Fibroblast of skin of right quadriceps (primary cell): ENCODE measurements at places on chromosomes 11 and 22.

DNA sequence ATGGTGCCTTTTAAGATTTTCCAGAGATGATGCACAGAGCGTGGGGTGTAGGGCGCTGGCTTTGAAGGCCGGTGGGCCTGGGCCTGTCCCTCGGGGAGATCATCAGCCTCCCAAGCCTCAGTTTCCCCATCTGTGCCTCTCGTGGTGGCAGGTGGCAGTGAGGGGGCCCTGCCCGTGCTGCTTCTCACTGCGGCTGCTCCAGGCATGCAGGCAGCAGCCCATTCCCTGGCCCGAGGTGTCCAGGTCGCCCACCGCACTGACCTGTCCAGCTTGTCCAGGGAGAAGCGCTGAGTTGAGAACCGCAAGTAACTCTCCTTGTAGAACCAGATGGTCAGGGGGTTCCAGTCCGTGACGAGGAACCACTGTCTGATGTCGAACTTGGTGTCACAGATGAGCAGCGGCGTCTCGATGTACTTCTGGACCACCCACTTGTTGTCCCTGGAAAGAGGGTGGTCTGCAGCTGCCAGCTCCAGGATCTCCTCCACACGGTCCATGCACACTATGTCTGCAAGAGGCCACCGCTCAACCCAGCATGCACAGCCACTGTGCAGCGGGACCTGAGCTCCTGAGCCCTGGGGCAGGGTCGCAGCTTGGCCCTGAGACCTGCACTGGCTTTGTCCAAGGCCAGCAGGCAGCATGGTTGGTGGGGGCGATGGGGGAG, 20.5 kb upstream of the IL17REL start:
- no peak for DNase-seq

DNA sequence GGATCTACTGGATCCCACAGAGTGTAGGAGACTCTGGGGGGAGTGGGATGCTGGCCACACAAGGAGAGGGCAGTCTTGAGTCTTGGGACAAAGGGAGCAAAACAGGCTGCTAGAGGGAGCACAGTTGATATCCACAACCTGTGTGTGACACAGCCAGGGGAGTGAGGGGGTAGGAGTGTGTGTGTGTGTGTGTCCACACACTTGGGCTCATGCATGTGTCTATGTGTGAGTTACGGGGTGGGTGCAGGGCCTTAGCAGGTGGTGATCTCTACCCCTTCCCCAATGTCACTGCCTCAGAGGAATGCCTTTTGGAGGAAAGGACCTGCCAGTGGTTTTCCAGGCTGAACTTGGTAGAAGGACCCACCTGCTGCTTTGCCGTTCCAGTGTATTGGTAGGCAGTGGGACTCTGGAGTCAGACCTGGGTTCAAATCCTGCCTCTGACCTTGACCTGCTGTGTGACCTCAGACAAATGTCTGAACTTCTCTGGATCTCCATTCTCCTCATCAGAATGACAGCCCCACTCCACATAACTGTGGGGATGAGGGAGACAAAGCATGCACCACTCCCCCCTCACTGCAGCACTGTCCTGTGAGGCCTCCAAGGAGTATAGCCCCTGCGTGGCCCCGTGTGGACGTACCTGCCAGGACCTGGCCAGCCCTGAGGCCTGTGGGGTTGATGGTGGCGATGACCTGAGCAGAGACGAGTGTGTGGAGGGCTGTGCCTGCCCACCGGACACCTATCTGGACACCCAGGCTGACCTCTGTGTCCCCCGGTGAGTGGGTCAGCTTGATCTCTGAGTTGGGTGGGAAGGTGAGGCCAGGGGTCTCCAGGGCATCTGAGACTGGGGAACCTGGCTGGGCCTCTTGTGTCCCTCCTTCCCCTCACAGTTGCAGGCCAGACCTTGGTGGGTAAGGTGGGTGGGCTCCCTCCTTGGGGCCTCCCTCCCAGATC, 27.4 kb downstream of the OTOG start:
- DNase-seq = no peak

GRCh38 chr11:33700063-33700501, 544 bp downstream of the C11orf91 start:
- DNase-seq = no peak

DNA sequence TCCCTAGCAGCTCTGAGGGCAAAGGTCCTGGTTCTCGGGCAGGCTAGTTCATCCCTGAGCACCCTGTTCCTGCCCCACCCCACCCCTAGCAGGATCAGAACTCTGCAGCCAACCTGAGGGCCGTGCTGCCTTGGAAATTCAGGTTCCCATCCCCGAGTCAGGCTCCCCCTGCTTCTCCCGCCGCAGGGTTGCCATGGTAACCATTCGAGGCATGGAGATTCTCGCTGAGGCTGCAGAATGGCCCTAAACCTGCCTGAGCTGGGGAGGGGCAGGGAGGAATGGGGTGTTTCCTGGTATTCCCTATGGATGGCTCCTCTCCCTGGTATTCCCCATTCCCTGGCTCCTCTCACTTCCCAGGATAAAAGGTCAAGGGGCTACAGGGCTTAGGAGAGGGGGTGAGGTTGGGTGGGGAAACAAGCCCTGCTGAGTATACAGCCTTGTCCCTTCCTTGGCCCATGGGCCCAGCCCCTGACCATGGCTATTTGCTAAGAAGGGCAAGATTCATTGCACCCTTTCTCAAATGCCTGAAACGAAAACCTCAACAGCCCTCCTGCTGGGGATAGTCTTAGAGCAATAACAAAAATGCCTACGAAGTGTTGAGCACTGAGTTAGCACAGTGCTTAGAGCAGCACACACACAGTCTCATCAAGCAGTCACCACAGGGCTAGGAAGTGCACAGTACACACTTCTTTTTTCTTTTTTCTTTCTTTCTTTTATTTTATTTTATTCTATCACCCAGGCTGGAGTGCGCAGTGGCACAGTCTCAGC, 58.7 kb downstream of the CHST1 start:
- DNase-seq = no peak

DNA sequence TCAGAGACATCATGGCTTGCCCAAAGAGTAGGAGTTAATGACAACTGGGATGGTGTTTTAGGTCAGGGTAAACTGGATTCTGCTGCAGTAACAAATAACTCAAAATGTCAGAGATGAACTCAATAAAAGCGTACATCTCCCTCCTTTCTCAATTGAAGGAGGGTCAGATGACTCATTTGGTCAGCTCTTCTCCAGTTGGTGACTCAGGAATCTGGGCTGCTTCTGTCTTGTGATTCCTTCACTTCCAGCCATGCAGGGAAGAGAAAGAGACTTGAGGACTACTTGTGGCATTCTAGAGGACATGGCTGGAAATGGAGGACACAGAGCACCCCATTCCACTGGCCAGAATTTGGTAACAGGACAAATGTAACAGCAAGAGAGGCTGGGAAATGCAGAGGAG, 3.2 kb upstream of the SYT13 start:
- peak; percentile 15 for DNase-seq

GRCh38 chr11:96219981-96220623, 122.9 kb downstream of the MAML2 start:
- DNase-seq = peak; percentile 69

DNA sequence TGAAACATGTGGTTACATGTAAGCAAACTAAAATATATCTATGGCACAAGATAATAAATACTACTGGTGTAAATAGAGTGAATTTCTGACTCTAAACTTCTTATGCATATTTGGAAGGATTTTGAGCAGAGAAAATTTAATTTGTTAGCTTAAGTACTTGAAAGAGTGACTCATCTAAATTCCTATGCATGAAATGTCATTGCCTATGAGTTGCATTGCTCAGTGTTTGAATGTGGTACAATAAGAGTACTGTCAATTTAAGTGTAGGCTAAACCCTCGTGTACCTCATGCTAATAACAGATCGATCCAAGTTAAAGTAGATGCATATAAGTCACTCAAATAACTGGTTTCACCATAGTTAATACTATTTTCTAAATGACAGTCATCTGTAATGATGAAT, 5.3 kb upstream of the CARD18 start:
- DNase-seq = peak; percentile 81

GRCh38 chr11:20193307-20193706, 33.0 kb upstream of the DBX1 start:
- no peak for DNase-seq

DNA sequence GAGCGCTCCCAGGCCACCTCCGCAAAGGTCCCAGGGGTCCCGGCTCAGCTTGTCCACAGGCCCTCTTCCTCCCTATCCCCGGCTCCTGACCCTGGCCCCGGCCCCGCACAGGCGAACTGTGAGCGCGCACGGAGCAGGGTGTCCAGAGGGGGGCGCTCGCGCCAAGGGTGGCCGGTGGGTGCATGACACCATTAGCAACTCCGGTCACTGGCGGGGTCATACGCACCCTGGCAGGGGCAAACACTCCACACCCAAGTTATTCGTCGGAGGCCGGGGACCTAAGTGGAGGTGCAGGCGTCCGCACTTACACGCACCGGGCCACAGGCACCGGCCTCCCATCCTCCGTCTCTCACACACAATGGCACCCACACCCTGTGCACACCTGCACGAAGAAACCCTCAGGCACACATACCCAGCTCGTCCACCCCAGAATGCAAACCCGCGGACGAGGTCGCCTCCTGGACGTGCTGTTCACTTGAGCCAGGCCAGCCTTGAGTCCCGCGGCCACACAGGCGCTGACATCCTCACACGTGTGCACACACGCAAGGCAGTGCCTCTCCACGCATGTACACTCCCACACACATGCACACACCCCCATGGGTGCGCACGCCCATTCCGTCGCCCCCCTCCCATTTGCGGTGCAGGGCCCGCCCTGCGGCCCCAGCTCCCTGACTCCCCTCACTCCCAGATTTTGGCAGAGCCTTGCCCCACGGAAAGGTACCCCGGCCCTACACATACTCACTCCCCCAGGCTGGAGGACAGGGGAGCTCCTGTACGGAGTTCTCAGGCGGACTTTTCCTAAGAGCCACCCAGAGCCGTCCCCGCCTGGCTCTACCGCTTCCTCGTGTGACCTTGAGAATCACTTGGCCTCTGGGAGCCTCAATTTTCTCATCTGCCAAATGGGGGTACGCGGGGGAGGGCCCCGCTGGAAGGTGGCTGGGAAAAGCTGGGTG, at the start of gene RASGRP2:
Gene RASGRP2 (minus strand): TSS at position 552 of the 953 bp plus-strand sequence. CDS start 1,276 bp downstream, outside the sequence.
- DNase-seq = no peak

- DNase-seq = no peak
Measured at GRCh38 chr22:47442821-47443220, 680.4 kb downstream of the TBC1D22A start.

DNA sequence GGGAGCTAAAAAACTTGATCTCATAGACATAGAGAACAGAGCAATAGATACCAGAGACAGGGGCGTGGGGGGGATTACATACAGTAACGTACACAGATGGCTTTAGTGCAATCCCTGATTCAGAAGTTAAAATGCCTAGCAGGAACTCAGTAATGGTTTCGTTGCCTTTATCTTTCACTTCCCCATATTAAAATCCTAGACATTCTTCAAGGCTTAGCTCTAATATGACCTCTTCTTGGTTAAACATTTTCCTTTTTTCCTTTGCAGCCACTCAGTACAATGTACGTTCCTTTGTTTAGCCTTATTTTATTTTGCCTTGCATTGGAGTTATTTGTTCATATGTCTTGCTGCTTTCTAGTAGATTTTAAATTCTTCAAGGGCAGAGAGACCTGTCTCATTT, 104.9 kb downstream of the C11orf87 start:
- DNase-seq = no peak
